ENCODE measurements at places on chromosomes 6 and 20. TPM values are rescaled to one million over a fixed set of nuclear protein-coding genes. Genes with fewer than 3 reads are reported as not detected.

Gene GSTA2
- not detected for total RNA-seq

DNA sequence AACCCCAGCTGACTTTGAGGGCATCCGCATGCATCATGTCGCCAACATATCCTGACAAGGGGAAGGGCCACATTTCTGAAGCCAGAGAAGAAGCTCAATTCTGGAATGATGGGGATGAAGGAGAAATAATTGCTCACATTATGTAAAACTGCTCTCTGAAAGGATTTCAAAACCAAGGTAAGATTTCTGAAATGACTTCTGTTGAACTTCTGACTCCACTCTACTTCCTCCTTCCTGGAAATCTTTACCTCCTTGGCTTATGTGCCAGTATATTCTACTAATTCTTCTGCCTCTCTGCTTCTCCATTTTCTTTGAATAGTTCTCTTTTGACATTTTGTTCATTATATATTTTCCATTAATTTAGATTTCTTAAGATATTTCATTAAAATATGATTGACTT lies 31.9 kb downstream of the HLA-DPB1 start:
- no peak for DNase-seq

DNA sequence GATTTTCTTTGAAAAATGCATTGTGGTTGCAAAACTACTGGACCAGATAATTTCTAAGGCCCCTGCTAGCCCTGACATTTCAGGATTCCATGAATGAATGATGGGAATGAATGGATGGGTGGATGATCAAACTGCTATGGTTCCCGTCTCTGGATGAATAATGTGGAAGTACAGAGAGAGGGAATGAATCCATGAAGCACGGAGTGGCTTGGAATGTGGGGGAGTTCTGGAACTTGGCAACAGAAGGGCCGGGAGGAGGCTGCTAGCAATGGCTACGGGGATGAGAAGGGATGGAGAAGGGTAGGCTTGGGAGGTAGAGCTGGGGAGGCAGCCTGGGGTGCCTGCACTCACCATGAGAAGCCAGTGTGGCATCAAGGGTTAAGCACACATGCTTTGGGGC lies 84.8 kb downstream of the NCR2 start:
- DNase-seq: no peak

Gene IFT52
- 17.2 TPM for total RNA-seq

- DNase-seq: no peak
These were observed 30.7 kb downstream of the PARD6B start for GRCh38 chr20:50762045-50762422.

- no peak for DNase-seq
These were observed 24.8 kb downstream of the NFYA start for GRCh38 chr6:41097467-41098090.

DNA sequence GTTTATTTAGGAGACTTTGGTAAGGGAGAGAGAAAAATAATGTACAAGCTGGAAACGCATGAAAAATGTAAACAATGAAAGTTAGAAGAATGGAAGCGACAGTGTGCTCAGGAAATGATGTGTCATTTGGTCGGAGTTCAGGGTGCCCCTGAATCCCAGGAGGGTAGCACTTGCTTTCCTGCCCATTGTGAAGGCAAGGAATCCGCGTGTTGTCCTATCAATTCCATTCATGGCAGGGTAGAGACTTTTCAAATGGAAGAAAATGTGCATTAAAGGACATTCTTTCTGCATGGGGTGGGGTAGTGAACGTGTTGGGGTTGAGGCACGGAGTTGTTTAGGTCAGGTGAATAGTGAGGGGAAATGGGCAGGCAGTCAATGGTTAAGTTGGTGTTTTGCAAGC lies 33.7 kb downstream of the GCNT2 start:
- DNase-seq: no peak

Gene BACH2
- 0.87 TPM for total RNA-seq

DNA sequence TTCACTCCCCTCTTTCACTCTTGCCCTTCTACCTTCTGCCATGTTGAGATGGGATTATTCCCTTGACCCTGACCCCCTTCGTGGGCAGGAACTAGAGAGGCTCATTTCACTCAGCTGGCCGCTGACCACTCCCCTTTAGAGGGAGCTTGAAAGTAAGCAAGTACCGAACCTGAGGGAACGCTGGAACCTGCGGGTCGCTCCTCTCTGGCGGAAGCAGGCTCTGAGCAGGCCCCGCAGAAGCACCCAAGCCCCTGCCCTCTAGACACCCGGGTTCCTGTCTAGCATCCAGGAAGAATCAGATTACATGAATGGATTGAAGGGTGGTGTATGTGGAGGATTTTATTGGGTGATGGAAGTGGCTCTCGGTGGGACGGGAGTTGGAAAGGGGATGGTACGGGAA lies 11.9 kb upstream of the MYCT1 start:
- DNase-seq: no peak

DNA sequence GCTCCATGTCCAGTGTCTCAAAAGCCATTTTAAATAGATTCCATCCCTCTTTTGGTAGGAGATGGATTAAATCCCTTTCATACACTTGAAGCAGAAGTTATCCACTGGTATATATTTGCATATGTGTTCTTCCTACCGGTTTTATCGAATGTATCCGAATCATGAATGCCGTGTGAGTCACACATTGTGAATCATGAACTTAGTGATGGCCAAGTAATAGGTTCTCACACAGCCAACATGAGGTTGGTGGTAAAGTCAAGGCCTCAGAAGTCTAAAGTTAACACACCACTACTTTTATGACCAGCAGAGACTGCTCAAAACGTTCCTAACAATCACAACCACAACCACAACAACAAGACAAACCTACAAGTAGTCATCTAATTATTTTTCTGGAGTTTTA lies 345.5 kb downstream of the THBS2 start:
- no peak for DNase-seq

Gene BPIFB6
- total RNA-seq: not detected

- no peak for DNase-seq
These were observed 103.1 kb downstream of the SULF2 start for GRCh38 chr20:47682028-47682783.

DNA sequence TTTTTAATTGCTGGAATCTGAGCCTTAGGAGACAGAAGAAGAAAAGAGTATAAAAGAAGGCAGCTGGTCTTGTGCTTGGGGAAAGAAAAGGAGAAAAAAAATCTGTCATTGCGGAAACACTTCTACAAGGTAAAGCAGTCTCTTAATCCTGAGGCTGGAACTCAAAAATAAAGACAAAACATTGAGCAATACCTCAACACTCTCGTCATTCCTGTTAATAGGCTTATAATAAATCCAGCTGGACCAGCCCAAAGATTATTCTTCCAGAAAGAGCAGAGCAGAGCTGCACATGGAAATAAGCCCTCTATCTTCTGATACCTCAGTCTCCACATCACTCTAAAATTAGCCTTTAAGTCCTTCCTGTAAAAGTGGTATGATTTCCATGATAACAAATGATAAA lies 62.0 kb upstream of the HIVEP1 start:
- DNase-seq: no peak

DNA sequence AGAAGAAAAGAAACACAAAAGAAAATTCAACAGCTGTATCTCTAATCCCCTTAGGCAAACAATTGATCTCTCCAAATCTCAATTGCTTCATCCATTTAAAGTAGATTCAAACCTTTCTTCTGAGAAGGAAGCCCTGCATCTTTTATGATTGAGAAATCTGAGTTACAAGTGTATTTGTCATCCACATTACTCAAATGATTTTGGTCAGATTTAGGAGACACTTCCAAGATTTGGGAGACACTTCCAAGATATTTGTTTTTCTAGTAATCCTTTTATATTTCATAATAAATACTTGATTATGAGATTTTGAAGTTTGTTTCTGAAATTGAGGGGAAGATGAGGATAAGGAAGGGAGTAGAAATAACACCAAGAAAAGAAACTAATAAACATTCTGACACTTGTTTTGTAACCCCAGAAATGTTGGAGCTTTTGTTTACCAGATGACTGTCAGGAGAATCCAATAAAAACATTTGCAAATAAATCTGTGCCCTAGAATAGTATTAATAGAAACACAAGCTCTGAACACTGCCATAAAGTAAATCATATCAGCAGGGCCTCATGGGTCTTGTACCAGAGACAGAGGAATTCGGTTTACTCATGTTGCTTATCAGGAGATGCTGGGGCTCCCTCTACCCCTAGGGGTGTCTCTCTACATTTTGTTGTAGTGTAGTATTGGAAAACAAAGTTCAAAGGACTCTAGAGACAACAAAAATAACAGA lies 314.3 kb upstream of the NT5E start:
- DNase-seq: no peak

Gene MUCL3
- total RNA-seq: 0.21 TPM

Gene NKAIN2
- total RNA-seq: 0.19 TPM

GRCh38 chr6:76681781-76682180 lies 609.3 kb upstream of the IMPG1 start:
- no peak for DNase-seq

DNA sequence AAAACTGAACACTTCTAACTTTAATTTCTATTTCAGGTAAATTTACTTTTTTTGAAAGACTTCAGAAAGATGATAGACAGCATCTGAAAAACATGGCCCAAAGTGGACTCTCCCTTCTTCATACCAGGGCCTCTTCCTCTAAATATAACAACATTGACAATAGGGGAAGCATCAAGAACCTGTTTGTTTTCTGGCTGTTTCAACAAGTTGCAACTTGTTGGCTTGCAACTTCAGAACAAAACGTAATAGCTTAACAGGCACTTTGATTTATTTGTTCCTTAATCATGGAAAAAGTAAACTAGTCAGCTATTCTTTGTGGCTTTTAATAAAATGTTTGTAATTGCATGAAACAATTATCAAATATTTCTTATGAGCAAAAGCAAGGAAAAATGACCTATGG lies 34.3 kb downstream of the RGS17 start:
- no peak for DNase-seq

Gene SUMO4
- total RNA-seq: not detected

- DNase-seq: no peak
These were observed 18.7 kb downstream of the SOX4 start for GRCh38 chr6:21612067-21612745.

GRCh38 chr6:10555625-10556309 lies 34.6 kb downstream of the GCNT2 start:
- no peak for DNase-seq

Gene KCNQ5
- 0.57 TPM for total RNA-seq

DNA sequence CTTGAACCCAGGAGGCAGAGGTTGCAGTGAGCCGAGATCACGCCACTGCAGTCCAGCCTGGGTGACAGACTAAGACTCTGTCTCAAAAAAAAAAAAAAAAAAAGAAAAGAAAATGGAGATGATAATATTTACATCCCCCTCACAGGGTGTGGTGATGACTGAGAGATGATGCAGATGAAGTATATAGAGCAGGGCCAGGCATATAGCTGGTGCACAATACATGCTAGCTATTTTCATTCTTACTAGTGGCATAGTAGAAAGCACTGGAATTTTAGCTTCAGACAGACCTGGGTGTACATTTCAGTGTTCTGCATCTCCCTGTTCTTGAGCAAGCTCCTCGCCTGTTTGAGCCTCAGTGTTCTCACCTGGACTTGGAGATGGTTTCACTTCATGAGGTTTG lies 36.9 kb downstream of the CEBPB start:
- no peak for DNase-seq

DNA sequence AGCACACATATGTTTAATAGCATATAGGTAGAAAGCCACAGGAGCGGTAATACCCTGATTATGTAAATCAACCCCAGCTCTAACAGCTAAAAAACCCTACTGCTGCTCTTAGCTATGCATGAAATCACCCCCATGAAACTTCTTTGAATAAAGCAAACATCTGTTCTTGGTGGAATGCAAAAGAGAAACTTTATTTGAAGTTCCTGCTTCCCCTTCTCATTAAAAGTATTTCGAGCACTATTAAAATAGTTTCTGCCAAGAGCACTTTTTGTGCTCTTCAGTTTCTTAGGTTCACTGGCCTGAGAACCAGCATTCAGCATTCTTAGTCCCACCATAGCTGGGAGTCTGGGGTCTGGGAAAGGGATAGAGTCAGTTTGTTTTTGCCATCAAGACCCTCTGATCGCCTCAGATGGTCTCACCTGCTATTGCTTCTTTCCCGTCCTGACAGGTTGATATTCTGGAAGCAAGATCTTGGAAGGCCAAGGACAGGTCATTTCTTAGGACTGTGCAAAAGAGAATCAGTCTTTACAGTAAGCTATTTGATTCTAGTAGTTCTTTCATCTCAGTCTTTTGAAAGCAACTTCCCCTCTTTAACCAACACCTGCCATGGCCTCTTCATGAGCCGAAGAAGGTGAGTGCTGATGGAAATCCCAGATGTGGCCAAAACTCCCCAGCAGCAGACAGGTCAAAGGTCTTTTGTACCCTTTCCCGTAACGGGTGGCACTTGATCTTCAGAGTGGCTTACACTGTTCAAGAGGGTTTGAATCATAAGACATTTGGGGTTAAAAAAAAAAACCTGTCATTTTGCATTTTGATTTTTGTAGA lies 76.5 kb upstream of the TMEM170B start:
- no peak for DNase-seq

Gene RIPPLY2
- 1.1 TPM for total RNA-seq

DNA sequence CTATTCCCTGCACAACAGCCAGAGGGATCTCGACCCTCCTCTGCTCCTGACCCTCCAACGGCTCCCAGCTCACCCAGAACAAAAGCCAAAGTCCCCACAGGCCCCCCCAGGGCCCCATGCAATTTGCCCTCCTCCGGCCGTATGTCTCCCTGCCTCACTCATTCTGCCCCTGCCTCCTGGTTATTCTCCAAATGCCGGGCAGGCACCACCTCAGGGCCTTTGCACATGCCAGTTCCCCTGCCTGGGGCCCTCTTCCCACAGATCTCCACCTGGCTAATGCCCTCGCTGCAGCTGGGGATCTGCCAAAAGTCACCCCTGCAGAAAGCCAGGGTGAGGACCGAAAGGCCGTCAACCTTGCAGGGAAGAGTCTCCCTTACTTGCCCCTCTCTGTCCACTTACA lies 66.0 kb downstream of the GRM4 start:
- DNase-seq: no peak

- DNase-seq: no peak
These were observed 88.0 kb downstream of the MRPL14 start for GRCh38 chr6:44039191-44039719.

DNA sequence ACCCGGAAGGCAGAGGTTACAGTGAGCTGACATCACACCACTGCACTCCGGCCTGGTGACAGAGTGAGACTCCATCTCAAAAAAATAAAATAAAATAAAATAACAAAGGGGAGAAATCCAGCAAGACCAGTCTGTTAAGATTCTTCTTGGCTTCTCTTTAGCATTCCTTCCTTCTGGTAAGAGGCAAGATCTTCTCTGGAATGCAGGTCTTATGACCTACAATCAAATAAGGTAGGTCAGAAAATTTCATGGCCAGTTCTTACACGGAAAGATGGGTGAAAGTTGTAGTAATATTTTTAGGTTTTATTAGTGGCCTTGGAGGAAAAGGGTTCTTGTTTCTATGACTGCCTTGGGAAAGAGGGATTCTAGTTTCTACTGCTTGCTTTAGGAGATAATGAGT lies 180.9 kb downstream of the FUT9 start:
- no peak for DNase-seq

Gene SAPCD1
- total RNA-seq: 0.95 TPM

Gene KCNK17
- not detected for total RNA-seq

- DNase-seq: no peak
These were observed 47.8 kb upstream of the GATA5 start for GRCh38 chr20:62523473-62524203.

DNA sequence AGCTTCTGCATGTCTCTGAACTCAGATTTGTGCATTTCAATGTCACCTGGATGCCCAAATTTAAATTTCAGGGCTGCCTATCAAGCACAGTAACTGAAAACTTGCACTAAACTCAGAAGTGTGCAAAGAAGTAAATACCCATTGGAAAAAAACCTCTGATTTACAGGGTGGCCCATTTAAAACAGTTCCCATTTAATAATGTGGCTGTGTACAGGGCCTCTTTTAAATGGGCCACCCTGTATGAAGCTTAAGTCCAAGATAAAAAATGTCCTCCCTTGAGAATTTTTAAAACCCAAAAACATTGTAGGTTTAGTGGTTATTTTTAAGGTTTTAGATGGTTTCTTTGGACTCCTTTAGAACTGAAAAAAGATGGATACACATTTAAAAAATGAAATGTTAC lies 202.1 kb upstream of the RUNX2 start:
- DNase-seq: no peak

Data from esophagus squamous epithelium (tissue), 5 donors.